ENCODE measurements at places on chromosomes 11 and 22.

DNA sequence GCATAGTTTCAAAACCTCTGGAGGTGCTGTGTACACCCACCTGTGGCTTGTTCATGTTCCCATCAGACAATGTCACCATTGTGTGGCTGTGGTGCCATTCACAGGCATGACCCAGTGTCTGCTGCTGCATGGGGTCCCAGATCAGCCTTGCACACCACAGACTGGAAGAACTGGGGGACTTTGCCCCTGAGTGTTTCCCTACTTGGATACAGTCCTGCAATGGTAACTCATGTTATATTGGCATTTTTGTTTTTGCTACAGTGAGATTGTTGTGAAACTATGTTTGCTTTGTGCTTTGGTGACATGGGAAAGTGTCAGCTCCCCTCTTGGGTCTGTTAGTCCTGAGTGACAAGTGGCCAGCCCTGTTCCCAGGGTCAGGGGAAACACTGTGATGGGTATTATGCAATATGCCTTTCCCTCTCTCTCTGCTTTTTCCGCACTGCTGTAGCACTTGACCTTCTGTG lies 108.8 kb downstream of the NAV2 start:
- no peak for DNase-seq

- DNase-seq = no peak
These were observed 16.8 kb downstream of the RAB30 start for GRCh38 chr11:83054904-83055380.

GRCh38 chr11:15280393-15280792 lies 165.7 kb downstream of the INSC start:
- DNase-seq = no peak

DNA sequence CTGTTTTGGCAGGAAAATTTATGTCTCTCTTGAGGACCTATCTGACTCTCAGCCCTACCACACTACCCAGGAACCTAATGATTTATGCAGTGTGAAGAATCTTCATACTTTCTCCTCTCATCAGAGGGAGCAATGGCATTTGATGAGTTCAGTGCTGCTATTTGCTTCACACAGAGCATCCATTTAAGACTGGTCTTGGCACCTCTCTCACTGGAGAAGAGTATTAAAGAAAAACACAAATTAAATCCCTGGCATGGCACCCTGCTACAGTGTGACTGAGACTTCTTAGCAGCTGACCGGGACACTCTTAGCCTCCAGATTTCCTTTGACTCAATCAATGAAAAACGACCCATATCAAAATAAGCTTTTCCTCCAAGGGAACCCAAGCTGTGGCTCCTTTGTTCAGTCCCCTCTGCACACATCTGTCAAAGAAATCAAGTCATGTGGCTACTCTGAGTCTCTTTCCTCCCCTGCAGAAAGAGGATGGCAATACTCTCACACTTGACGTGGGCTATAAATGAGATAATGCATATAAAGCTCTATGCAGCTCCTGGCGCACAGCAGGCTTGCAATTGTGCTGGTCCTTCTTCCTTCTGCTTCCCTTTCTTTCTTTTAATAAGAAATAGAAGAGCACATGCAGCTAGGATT lies 186.1 kb upstream of the E2F8 start:
- DNase-seq = no peak

GRCh38 chr11:34445956-34446355 lies 7.2 kb downstream of the CAT start:
- DNase-seq = no peak

All from stimulated activated CD8-positive, alpha-beta memory T cell treated with anti-CD3 and anti-CD28 coated beads, Interleukin-15, amount 100 ng/mL, for 24 hours (primary cell).